ENCODE measurements at places on chromosomes 7 and 10. TPM values are rescaled to one million over a fixed set of nuclear protein-coding genes. Genes with fewer than 3 reads are reported as not detected.

GRCh38 chr10:97721871-97722780, 8.6 kb downstream of the MARVELD1 start:
- peak overlapping the region; percentile 50 for H3K27ac ChIP-seq
- no peak overlapping the region for H3K4me3 ChIP-seq
- peaks cover 19% of the 10 kb centered on the region for H3K4me1 ChIP-seq
- H3K36me3 ChIP-seq, result no peaks in the 10 kb centered on the region
- H3K27me3 ChIP-seq, result no peaks in the 10 kb centered on the region

DNA sequence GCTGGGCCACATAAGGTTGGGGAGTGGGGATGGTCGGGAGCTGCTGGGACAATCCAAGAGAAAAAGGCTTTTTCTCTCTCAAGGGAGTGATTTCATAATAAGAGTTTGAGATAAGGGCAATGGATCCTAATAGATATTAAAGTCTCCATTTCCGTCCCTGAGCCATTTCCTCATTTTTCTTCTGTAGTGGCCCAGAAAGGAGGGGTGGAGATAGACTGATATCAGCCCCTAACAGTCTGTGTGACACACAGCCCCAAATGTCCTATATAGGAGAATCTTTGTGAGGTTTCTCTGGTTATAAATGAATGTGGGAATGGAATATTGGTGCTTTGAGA, 35.2 kb downstream of the PRSS2 start:
- no peak for DNase-seq
- H3K36me3 ChIP-seq, result no peaks in the 10 kb centered on the region
- no peak overlapping the region for H3K4me3 ChIP-seq
- H3K27me3 ChIP-seq, result no peaks in the 10 kb centered on the region
- H3K27ac ChIP-seq, result no peak overlapping the region

DNA sequence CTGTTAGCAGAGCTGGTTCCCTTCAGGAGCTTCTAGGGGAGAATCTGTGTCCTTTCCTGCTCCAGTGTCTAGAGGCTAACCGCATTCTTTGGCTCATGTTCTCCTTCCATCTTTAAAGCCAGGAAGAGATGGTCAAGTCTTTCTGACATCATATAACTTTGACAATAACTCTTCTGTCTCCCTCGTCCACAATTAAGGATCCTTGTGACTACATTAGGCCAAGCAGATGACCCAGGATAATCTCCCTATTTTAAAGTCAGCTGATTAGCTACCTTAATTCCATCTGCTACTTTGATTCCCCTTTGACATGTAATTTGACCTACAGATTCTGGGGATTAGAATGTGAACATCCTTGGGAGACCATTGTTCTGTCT, 28.1 kb upstream of the SLC26A4 start:
- H3K4me1 ChIP-seq, result no peaks in the 10 kb centered on the region
- H3K27me3 ChIP-seq, result no peaks in the 10 kb centered on the region
- DNase-seq, result no peak
- H3K27ac ChIP-seq, result no peak overlapping the region

GRCh38 chr7:76430211-76430610, 5.5 kb downstream of the ZP3 start:
- H3K4me3 ChIP-seq, result no peak overlapping the region
- DNase-seq, result peak; percentile 64
- H3K27ac ChIP-seq, result no peak overlapping the region
- no peaks in the 10 kb centered on the region for H3K36me3 ChIP-seq

GRCh38 chr7:47696152-47696710, 114.3 kb upstream of the TNS3 start:
- no peaks in the 10 kb centered on the region for H3K36me3 ChIP-seq
- H3K4me1 ChIP-seq, result peaks cover 16% of the 10 kb centered on the region
- no peak overlapping the region for H3K4me3 ChIP-seq

DNA sequence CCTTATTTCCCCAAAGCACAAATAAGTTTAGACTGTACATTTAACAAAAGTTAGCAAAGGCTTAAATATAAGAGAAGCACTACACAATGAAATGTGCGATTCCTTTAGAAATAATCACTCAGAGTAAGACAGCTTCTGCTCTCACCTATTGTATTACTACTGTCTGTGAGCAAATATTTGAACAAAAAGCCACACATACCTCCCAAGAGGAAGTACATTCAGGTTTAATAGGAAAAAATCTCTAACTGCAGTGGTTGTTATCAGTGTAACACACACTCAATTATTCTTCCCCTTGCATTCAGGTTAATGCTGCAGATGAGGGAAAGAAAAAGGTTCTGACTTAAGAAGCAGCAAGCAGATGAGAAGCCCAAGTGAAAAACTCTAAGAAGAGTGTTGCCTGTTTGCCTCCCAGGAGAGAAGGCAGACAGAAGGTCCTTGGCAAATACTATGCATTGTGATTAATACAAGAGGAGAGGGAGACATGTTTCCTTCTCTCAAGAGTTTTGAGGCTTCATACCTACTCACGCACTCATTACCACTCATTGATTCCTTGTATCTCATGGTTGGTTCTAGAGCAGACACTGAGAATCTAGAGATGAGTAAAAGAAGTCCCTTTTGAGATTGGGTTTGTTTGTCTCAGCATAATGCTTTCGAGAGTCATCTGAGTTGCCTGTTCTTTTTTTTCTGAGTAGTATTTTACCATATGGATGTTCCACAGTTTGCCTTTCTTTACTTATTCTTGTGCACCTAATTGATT, 13.6 kb downstream of the GIMAP4 start:
- no peak overlapping the region for H3K27ac ChIP-seq
- no peak overlapping the region for H3K4me3 ChIP-seq
- no peak for DNase-seq
- H3K36me3 ChIP-seq, result no peaks in the 10 kb centered on the region
- no peaks in the 10 kb centered on the region for H3K27me3 ChIP-seq
- H3K4me1 ChIP-seq, result peaks cover 4% of the 10 kb centered on the region

DNA sequence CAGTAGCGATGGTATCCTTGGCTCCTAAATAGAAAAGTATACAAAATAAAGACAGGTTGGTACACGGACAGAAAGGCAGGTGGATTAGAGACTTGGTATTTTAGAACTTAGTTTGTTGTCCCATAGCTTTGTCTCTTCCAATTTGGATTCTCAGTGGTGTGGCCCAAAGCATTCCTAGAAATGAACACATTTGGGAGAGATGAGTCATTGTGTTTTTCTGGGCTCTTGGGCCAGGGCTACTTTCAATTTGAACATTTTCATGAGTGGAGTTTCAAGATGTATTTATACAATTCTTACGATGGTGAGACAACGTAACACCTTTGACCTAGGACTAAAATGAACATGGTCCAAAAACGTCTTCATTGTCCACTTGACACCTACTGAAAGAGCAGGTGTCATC, 225.1 kb upstream of the YAE1 start:
- no peak overlapping the region for H3K4me3 ChIP-seq
- DNase-seq, result no peak
- H3K4me1 ChIP-seq, result no peaks in the 10 kb centered on the region

DNA sequence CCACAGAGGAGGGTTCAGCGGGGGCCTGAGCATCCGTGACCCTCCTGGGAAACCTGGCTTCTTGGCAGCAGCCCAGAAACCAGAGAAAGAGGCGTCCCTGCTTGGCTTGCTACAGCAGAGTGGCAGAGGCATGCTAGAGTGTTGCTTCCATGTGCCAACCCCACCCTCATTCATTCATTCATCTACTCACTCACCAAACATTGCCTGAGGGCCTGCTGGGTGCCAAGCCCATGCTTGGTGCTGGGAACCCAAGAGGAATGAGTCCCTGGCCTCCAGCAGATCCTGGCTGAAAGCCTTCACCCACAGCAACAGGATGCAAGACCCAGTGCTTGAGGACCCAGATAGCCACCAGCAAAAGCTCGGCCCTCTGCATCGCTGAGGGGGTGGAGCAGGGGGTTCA, 129.0 kb downstream of the CDH23 start:
- H3K27me3 ChIP-seq, result no peaks in the 10 kb centered on the region
- DNase-seq, result no peak
- H3K4me3 ChIP-seq, result no peak overlapping the region
- no peak overlapping the region for H3K27ac ChIP-seq

- no peaks in the 10 kb centered on the region for H3K4me1 ChIP-seq
- no peak overlapping the region for H3K27ac ChIP-seq
- no peaks in the 10 kb centered on the region for H3K36me3 ChIP-seq
- no peak for DNase-seq
- no peak overlapping the region for H3K4me3 ChIP-seq
- H3K27me3 ChIP-seq, result no peaks in the 10 kb centered on the region
These were observed 10.1 kb downstream of the SLC25A40 start for GRCh38 chr7:87866089-87866488.

- no peaks in the 10 kb centered on the region for H3K4me1 ChIP-seq
- H3K27me3 ChIP-seq, result no peaks in the 10 kb centered on the region
- H3K36me3 ChIP-seq, result no peaks in the 10 kb centered on the region
- H3K4me3 ChIP-seq, result peak overlapping the region; percentile 65
- no peak for DNase-seq
- peak overlapping the region; percentile 76 for H3K27ac ChIP-seq
These were observed 1.2 kb downstream of the MACROH2A2 start for GRCh38 chr10:70053841-70054288.

GRCh38 chr10:74047871-74048270, 50.0 kb downstream of the VCL start:
- DNase-seq, result no peak
- peaks cover 18% of the 10 kb centered on the region for H3K36me3 ChIP-seq
- H3K27me3 ChIP-seq, result no peaks in the 10 kb centered on the region

DNA sequence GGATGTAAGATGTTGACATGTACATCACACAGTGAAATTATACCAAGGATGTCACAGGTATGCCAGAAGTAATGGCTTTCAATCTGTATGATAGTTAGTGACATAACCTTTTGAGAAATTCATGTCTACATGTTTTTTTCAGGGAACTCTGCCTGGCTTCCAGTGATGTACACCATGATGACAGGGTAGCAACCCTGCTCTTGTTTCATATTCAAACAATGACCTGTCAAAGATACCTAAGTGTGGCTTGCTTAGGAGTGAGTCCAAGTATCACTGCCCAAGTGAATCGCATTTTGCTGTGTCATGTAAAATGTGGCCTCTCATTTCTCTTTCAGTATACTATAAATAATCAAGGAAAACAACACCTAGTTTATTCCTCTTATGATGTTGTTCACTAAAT, 205.8 kb upstream of the DKK1 start:
- H3K4me1 ChIP-seq, result no peaks in the 10 kb centered on the region
- H3K27me3 ChIP-seq, result no peaks in the 10 kb centered on the region
- no peak for DNase-seq
- no peaks in the 10 kb centered on the region for H3K36me3 ChIP-seq
- H3K27ac ChIP-seq, result no peak overlapping the region

The RTKN2 gene
- total RNA-seq, result not detected

The FAM25C gene
- total RNA-seq, result not detected

The PNLIPRP2 gene
- not detected for total RNA-seq

The ANKRD30A gene
- not detected for total RNA-seq

The CLDN3 gene
- total RNA-seq, result not detected

The SRRM3 gene
- total RNA-seq, result 2.1 TPM

The NME8 gene
- not detected for total RNA-seq

The CDHR1 gene
- total RNA-seq, result 0.06 TPM

Data from esophagus muscularis mucosa (tissue), 4 donors.